Activated CD4-positive, alpha-beta T cell treated with anti-CD3 and anti-CD28 coated beads for 24 hours (primary cell): ENCODE measurements at places on chromosomes 5 and 9.

- DNase-seq: no peak
These were observed 131.5 kb downstream of the ATPSCKMT start for GRCh38 chr5:10118150-10118549.

GRCh38 chr9:15724016-15724415 lies 171.2 kb downstream of the CCDC171 start:
- DNase-seq: no peak

- no peak for DNase-seq
These were observed 40.1 kb upstream of the TLX3 start for GRCh38 chr5:171268700-171269620.

GRCh38 chr9:108844856-108845255 lies 10.9 kb downstream of the ACTL7B start:
- DNase-seq: no peak

DNA sequence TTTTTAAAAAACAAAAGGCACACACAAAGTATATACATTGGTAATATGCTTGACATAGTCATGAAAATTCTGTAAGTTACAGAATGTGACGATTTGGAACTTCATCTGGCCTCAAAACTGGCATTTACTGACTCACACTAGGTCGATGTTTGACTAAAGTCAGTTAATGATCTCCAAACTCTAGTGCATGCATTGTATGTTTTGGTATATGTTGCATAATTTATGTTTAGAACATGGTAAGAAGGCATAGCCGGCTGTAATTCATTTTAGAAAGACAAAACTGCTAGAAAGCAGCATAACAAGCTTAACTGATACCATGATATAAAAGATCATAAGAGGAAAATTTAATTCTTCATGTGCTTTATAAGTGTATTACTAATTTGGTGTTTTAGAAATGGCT lies 58.6 kb upstream of the RICTOR start:
- no peak for DNase-seq

DNA sequence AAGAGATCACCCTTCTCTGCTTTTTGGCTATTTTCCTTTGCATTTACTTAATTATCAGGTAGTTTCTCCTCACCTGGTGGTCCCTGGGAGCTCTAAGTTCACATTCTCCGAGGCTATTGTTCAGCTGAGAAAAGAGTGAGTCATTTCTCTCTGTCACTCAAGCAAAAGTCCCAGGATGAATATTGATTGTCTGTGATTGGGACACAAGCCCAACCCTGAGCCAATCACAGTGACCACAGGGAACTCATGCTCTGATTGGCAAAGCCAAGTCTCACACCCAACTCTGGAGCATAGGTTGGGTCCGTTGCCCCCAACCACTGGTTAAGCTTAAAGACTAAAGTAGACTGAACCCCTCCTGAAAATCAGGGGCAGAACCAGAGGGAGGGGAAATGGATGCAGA lies 27.8 kb upstream of the FAT2 start:
- no peak for DNase-seq

DNA sequence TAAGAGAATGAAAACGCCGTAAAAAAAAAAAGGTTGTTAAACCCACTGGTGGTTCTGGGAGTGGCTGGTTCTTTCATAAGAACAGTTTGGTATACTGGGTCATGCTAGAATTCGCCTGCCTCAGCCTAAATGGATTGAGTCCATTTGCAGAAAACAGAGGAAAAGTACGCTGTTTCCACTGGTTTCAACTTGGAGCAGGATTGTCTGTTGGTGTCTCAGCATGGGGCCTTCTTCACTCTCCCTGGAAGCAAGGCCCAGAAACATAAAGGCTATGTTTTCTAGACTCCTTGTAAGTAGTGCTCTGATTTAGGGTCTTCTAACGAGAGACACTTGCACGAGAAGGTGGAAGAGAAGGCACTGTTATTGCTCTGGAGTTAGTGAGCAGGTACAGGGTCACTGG lies 116.9 kb upstream of the MTAP start:
- DNase-seq: no peak

DNA sequence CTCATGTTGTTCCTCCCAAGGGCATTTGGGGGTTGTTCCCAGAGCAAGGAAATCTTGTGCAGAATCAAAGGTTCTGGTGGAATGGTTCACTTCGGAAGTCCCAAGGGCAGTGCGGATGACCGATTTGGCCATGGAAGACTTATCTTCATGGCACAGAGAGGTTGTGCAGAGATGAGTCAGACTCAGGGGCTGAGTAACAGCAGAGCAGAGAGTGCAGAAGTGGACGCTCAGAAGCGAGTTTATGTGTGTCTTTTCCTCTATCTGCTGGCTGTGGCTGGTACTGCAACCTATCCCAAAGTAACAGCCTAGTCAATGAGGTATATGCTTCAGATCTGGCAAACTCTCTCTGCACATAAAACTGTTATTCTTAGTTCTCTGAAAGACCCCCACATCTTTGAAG lies 118.1 kb downstream of the DPYSL3 start:
- no peak for DNase-seq

GRCh38 chr5:67094476-67095300 lies 101.9 kb downstream of the CD180 start:
- no peak for DNase-seq

DNA sequence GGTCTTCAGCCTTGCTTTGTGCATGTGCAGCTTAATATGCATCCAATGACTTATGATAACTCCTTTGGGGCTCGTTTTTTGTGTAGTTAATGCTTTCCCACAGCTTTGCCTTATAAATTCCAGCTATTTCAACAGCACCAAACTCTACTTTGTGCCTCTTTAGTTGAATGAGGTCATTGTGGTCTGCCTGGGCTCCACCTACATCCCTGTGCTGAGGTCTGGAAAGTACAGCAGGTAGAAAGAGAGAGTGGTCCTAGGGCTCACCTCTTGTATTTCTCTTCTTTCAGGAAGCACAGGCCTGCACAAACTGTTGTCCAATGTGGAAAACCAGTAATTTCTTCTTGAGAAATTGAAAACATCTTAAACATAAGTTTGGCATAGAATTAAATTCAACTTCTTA lies 167.2 kb downstream of the XRCC4 start:
- no peak for DNase-seq

- DNase-seq: no peak
These were observed 71.9 kb downstream of the ANXA1 start for GRCh38 chr9:73223594-73223993.

DNA sequence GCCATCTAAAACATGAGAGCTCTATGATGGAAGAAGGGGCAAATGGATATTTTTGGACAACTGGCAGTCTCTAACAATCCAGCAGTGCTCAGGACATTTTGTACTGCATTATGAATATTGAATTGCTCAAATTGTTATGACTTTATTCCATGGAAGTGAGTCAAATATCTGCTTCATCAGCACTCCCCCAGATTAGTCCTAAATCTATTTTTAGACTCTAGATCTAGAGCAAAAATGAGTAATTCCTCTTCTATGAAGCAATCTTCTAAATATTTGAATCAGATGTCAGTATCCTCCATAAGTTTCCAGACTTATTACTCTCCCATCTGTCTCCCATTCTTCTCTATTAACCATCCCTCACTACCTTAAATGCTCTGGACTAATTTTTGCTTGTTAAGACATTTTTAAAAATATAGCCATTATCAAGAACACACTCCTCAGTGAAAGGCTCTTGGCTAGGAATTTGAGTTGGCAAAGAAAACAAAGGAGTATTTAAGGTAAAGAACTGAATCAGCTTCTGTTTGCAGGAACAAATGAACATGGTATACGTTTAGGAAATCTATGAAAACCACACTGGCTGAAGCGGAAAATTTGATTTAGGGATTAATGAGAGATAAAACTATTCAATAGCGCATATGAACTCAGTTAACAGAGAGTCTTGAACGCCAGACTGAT lies 300.9 kb downstream of the MCTP1 start:
- DNase-seq: no peak

DNA sequence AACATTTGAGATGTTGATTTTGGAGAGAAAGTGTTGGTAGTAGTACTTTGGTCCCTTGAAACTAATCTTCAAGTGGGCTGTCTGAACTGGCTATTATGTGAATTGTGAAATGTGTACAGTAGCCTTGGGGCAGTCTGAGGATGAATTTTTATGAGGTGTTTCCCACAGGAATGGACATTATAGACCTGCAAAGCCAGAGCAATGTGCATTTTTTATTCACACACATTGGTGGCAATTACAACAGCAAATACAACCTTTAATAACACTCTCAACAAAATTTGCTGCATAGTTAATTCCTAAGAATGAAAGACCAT lies 147.0 kb downstream of the PAM start:
- no peak for DNase-seq

- no peak for DNase-seq
These were observed 1.4 kb downstream of the SAP30L start for GRCh38 chr5:154447089-154447725.

GRCh38 chr9:77290373-77290772 lies 113.0 kb downstream of the VPS13A start:
- DNase-seq: no peak

DNA sequence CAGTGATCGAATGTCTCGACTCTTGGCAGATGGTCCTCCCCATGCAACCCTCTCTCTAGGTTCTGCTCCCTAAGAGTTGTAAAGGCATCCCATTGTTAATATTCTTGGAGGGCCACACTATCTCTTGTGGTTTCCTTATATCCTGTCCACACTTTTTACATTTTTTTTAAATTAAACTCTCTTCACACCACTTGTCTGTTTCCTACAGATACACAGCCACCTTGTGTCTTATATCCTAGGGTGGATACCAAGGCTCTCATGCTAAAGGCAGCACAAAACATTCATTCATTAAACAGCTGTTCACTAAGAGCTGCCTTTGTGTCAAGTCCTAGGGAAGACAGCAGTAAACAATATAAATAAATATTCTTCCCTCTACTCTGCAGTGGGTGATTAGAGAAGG lies 60.5 kb upstream of the SHISAL2B start:
- DNase-seq: no peak

- no peak for DNase-seq
These were observed 100.7 kb downstream of the YTHDC2 start for GRCh38 chr5:113614191-113614590.

GRCh38 chr5:77513321-77513720 lies 21.2 kb upstream of the WDR41 start:
- DNase-seq: no peak

DNA sequence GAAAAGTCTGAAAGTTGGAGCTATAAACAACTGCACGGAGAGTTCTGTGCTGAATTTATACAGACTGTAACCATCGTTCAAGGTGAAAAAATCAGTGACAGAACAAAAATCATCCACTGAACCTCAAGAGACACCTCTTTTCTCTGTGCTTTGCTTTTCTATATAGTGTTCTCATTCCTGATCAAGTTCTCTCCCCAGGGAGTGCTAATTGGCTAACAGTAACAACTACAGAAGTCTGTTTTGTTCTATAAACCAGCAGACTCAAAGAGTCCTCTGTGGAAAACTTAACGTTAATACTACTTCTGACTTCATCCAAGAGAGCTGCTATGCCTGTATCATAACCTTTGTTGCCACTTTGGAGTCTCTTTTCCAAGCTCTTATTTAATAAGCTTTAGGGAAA lies 1388.3 kb upstream of the C9orf72 start:
- no peak for DNase-seq

GRCh38 chr5:176646049-176646706 lies 1.1 kb upstream of the TSPAN17 start:
- DNase-seq: no peak

GRCh38 chr9:93237540-93237939 lies 53.6 kb downstream of the WNK2 start:
- DNase-seq: no peak

- DNase-seq: no peak
These were observed 230.5 kb downstream of the ESM1 start for GRCh38 chr5:54754878-54755277.

- DNase-seq: no peak
These were observed 142.1 kb upstream of the GLRA1 start for GRCh38 chr5:152066784-152067183.

- DNase-seq: no peak
These were observed 51.2 kb upstream of the CTSL start for GRCh38 chr9:87674565-87675299.

GRCh38 chr5:97458851-97459250 lies 275.8 kb upstream of the RIOK2 start:
- DNase-seq: no peak

GRCh38 chr5:60356745-60357144 lies 343.2 kb downstream of the DEPDC1B start:
- no peak for DNase-seq

- DNase-seq: no peak
These were observed 258.5 kb downstream of the AGTPBP1 start for GRCh38 chr9:85483208-85483607.

DNA sequence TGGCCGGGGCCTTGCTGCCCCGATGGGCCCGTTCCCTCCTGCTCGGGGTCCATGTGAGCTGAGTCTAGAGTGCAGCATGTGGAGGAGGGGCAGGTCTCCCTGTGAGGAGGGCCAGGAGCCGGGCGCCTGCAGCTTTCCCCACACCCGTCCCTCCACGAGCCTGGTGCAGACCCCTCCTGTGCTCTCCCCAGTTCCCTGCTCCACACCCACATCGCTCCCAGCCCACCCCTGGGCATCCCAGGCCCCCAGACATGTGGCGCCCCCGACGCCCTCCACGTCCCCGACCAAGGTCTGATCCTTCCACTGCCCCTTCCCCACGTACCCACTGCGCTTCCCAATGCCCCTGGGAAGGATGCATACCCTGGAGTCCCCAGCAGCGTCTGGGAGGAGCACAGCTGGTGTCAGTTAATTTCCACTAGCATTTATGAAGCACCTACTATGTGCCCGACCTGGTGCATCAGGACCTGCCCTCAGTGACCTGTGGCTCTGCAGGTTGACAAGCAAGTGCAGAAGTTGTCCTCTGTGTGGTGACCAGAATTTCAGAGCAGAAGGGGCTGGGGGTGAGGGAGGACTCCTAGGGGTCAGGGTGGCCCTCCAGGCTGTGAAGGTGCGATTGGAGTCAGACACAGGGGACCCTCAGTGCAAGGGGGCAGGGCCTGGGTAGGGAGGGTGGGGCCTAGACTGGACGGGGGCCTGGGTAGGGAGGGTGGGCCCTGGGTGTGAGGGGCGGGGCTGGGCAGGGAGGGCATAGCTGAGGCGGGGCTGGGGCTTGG lies 10.8 kb upstream of the SLC6A18 start:
- no peak for DNase-seq

DNA sequence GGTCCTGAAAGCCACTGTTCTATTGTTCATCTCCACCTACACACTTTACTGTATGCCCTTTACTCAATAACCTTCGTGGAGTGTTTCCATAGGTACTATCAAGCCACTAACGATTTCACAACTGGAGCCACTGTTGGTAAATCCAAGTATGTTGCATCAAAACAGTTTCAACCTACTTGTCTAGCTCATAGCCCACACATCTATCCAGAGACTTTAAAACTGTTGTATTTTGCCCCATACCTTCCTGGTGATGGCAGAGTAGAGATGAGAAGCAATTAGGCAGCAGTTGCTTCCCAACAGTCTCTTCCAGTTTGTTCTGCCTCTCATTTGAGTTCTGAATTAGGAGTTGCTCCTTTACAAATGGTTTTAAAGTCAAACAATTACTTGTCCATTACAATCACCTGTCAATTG lies 607 bp downstream of the FAXDC2 start:
- no peak for DNase-seq

DNA sequence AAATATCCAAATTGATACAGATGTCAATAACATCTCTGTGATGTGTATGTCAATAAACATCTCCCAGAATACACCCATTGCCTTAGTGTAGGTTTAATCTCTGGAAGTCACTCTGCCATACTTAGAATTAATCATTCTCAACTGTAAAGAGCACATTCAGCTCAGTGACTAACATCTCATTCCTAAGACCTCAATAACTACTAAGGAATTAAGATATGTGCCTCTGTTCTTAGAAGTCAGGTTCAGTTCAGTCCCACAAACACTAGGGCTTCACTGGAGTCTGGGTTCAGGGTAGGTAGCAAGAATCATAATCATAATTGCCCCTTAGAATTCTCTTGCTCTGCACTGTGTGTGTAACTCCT lies 31.7 kb downstream of the UGCG start:
- no peak for DNase-seq
